ENCODE measurements at places on chromosomes 6 and 20.

GRCh38 chr6:27066381-27066780 lies 181.1 kb upstream of the PRSS16 start:
- DNase-seq: peak; percentile 27

- no peak for DNase-seq
Measured at GRCh38 chr6:3371222-3371949, 85.5 kb downstream of the SLC22A23 start.

- DNase-seq: no peak
Measured at GRCh38 chr6:71194724-71195123, 93.9 kb upstream of the OGFRL1 start.

GRCh38 chr6:2213086-2213485 lies 32.3 kb downstream of the GMDS start:
- no peak for DNase-seq

DNA sequence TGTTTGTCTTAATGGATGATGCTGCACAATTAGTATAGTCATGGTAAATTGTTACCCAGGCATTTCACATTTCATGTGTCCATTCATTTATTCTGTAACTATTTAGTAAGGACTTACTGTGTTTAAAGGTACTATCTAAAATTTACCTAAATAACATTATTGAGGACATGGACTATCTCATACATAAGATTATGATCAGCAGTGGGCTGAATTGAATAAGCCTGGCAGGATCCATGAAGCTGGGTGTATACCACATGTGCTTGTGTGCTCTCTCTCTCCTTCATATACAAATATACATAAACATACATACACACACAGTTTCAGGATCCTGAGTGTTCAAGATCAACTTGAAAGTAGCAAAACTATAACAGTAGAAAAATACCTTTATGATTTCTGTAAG lies 595.4 kb downstream of the EPM2A start:
- DNase-seq: no peak

DNA sequence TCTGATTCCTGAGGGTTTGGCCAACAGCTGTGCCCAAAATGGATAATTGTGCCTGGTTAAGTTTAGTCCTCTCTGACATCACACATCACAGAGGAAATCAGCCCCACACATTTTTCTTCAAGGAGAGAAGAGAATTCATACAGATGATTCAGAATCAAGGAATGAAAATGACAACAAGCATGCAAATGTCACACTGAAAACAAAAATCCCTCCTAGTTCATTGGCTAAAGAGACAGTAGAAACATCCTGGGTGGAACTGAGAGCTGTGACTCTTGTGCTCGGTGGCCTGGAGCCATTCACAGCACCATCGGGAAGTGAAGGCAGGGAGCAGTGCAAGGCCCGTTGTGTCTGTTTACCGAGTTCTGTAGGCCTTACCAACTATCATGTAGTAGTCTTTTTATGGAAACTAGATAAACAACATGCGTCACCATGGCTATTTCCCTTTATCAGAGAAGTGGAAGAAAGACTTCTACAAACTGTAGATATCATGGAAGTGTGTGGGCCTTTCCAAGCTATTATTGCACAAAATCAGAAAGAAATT lies 81.7 kb upstream of the TENT5A start:
- DNase-seq: no peak

Data from iPS-NIHi11 (cell line).